ENCODE measurements at places on chromosomes 3 and 15.
A peak's percentile ranks its signal among the peaks of the same experiment; 100 is the strongest.

GRCh38 chr3:180250172-180250571 is 213.4 kb upstream of the PEX5L start:
- no peak for DNase-seq

GRCh38 chr3:173351886-173352285 is 45.7 kb upstream of the NLGN1 start:
- no peak for DNase-seq

DNA sequence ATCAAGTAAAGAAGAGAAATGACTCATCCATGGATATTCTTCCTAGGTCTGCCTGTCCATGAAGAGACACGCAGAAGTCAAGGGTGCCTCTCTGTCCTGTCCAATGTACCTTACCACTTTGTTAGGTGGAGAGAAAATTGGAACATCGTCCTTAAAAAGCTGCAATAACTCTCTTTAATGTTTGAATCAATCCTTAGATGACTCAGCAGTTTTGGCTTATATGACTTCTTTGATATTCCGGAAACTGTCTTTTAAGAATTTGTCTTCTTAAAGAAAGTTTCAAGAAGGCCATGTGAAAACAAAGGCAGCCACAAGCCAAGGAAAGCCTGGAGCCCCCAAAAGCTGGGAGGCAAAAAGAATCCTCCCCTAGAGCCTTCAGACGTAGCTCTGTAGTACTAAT is 49.2 kb downstream of the MRPL3 start:
- no peak for DNase-seq

- no peak for DNase-seq
Observed at GRCh38 chr3:196524527-196524926, 9.4 kb upstream of the SMCO1 start.

GRCh38 chr3:37935756-37936666 is 54.6 kb upstream of the VILL start:
- no peak for DNase-seq

DNA sequence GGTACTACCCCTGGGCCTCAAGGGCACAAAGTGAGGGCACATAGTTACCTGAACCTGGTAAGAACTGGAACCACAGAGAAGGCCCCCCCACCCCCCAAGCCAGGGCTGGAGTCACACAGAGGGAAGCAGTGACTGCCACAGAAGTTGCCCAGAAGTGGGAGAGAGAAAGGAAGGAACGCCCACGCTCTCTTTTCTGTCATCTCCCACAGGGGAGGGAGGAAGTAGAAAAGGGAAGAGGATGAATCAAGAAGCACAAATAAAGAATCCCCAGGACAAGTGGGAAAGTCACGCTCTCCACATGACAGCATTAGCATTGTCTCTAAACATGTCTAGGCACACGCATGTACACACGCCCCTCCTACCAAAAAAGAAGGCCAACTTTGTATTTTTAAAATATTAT is 114.7 kb upstream of the FRMD4B start:
- no peak for DNase-seq

DNA sequence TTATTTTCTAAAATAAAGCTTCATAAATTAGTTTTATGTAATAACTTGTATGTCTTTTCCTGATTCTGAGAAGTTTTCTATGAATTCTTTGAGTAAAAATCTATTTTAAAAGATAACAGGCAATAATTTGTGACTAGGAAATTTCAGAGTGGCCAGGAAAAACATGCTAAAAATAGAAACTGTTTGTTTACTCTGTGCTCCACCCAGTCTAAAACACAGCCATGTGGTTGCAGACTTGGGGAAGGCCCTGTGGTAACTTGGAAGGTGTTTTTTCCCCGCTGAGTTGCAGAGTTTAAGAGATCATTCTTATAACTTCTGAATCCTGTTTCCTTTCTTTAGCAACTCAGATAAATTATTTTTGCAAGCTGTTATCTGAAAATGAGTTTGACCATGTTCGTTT is 21.9 kb downstream of the PLCL2 start:
- no peak for DNase-seq

- DNase-seq, result peak; percentile 64
Observed at GRCh38 chr3:113531826-113532697, at the start of gene SIDT1. Gene SIDT1 (plus strand): TSS chr3:113532555. CDS start chr3:113533022, 467 bp downstream.

DNA sequence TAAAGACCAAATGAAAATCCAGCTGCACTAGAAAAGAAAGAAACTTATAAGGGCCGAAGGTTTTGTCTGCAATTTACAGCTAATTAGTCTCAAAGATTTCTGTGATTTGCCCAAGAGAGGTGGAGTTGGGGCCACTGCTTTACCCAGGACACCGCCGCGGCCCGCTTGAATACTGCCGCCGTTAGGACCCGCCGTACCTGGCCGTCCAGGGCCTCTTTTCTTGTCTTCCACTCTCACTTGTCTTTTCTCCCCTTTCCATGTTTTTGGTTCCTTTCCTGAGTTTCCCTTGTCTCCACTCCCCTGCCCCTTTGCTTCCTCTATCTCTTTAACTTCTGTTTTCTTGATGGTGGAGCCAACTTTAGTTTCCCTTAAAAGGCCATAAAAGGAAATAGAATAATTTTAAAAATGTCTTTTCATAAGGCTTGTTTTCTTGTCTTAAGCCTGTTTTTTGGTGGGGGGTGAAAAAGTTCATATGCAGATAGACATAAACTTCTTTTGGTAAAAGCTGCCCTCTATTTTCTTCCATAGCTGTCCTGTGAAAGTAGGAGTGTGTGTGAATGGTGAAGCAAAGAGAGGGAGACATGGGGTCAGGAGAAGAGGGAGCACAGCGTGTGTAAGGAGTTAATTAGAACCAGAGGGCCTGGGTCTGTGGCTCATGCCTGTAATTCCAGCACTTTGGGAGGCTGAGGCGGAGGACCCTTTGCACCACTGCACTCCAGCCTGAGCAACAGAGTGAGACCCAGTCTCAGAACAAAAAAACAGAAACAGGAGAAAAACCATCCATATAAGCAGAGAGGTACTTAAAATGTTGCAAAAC is 16.0 kb upstream of the CCNL1 start:
- no peak for DNase-seq

GRCh38 chr3:188242436-188243123 is 88.6 kb downstream of the LPP start:
- DNase-seq, result no peak

DNA sequence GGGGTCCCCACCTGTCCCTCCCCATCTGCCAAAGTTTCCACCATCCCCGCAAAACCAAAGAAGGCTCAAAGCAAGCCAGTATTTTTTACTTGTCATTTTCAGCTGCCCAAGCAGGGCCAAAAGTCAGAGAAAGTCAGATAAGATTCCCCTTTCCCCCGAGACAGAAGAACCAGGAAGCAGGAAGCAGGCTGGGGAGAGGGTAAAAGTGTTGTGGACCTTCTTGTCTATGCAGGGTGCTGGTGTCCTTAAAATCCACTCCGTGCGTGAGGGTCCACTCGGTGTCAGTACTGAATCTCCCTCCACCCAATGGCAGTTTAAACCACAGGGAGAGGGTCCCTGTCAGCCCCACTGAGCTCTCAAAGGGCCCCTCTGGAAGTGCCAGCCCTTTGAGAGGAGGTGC is 20.2 kb upstream of the RPL32 start:
- no peak for DNase-seq

DNA sequence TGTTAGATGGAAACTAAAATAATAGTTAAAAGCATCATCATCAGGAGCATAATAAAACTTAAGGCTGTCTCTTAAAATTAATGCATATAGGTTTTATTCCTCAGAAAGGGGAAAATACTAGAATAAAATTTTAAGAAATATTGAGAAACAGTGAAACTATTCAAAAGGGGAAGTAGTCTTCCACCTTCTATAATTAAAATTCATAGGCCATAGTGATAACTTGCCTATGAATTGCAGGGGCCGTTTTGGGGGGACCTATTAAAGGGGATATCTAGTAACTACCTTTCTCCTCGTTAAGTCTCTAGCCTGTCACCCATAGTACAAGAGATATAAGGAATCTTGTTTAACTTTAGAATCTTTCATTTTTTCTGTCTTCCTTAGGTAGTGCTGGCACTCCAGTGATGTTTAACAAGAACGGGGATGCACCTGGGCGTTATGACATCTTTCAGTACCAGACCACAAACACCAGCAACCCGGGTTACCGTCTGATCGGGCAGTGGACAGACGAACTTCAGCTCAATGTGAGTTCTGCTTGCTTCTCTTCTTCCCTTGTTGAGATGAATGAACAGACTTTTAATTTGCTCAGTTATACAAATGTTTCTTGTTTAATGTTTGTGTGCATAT is 600.4 kb downstream of the GRM7 start:
- DNase-seq, result no peak

- no peak for DNase-seq
Observed at GRCh38 chr3:143201045-143201444, 81.5 kb downstream of the CHST2 start.

GRCh38 chr15:79184465-79184892 is 93.9 kb upstream of the RASGRF1 start:
- peak; percentile 33 for DNase-seq

- no peak for DNase-seq
Observed at GRCh38 chr3:124893526-124893925, 6.4 kb upstream of the ITGB5 start.

- DNase-seq, result no peak
Observed at GRCh38 chr3:129228891-129229585, 20.4 kb upstream of the COPG1 start.

DNA sequence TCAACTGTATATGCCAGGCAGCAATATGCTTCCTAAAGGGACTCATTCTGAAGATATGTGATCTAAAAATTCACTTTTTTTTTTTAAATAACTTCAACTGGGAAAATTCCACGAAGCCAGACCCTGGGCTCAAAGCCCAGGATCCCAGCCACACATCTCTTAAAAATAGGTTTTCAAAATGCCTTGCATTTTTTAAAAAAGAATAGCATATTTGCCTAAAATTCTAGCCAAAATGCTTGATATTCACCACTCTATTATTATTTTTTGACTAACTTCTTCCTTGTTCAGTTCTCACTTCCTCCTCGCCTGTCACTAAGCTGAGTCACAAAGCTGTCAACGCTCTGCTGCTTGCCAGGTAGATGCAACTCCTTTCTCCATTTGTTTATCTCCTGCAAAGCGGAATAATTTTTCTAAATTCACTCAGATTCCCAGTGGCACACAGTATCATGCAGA is 28.0 kb upstream of the VGLL4 start:
- no peak for DNase-seq

DNA sequence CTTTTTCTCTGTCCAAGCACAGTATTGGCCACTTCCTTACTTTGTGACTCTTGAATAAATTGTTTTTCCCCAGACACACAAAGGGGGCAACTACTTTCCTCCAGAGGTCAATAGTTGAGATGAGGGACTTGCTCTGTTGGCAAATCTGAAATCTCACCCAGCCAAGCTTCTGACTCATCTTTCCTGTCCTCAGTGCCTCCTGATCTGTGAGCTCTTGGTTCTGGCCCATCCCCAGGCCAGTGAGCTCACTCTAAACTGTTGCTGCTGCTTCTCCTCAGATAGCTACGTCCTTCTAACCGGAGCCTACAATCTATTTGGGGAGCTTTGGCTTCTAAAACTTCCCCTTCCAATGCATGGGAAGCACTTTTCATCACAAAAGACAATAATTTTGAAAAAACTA is 50.0 kb upstream of the NMD3 start:
- DNase-seq, result no peak

DNA sequence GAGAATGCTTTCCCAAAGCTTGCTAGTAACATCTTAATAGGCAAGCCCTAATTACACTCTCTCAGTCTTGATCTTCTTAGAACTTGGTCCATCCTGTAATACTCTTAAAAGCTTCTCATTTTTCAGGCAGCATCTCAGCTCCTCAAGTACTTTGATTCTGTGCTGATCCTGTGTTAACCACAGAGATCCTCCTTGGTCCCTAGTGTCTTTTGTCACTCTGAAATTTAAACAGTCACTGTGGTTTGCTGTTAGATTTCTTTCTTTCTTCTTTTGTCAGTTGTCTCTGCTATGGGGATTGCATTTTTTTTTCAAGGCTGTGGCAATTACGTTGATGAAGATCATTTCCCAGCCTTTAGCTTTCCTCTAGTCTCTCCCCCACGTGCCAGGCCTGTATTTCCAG is 26.0 kb upstream of the UBE3A start:
- no peak for DNase-seq

DNA sequence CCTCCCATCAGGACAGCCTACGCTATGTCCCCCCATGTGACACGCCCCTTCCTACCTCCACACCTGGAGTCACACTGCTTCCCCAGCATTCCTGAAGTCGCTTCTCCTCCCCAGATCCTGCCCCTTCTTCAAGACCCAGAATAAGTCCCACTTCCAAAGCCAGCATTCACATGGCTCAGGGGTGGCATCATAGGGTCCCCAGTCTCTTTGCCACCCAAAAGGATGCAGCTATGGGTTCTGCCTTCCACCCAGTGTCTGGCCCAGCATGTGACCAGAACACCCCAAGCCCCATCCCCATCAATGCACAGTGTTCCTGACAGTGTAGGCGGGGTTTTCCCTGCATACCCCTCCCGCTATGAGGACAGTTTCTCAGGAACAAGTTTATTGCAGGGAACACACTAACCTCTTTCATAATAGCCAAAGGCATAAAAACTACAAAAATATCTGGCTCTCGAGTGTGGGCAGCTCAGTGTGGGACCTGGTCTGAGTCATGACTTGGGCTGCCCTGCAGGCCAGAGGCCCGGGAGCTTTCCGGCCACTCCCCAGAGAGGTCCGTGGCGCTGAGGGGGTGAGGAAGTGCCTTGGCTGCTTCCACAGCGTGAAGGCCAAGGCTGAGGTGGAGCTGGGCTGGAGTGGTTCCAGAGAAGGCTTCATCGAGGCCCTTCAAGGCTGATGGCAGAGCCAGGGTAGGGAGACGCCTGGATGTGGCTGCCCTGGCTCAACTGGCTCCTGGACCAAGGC is 5.8 kb downstream of the ISLR start:
- no peak for DNase-seq

DNA sequence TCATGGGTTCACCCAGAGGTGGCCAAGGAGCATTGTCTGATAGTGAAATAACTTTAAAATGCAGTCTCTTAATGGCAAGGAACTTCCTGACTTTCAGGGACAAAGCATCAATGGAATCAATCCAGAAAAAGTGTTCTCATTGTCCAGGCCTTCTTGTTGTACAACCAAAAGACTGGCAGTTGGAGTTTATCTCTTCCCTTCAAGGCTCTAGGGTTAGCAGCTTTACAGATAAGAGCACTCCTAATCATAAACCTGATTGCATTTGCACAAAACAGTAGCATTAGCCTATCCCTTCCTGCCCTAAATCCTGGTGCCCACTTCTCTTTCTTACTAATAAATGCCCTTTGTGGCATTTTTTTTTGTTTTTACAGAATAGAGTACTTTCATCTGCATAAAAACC is 43.3 kb upstream of the VIPR1 start:
- DNase-seq, result no peak

- DNase-seq, result no peak
Observed at GRCh38 chr3:110459021-110459420, 612.6 kb upstream of the NECTIN3 start.

- DNase-seq, result no peak
Observed at GRCh38 chr3:12180218-12180617, 21.5 kb upstream of the TIMP4 start.
